D721Med (cell line): ENCODE measurements at places on chromosomes 11 and 22.
A peak's percentile ranks its signal among the peaks of the same experiment; 100 is the strongest.

DNA sequence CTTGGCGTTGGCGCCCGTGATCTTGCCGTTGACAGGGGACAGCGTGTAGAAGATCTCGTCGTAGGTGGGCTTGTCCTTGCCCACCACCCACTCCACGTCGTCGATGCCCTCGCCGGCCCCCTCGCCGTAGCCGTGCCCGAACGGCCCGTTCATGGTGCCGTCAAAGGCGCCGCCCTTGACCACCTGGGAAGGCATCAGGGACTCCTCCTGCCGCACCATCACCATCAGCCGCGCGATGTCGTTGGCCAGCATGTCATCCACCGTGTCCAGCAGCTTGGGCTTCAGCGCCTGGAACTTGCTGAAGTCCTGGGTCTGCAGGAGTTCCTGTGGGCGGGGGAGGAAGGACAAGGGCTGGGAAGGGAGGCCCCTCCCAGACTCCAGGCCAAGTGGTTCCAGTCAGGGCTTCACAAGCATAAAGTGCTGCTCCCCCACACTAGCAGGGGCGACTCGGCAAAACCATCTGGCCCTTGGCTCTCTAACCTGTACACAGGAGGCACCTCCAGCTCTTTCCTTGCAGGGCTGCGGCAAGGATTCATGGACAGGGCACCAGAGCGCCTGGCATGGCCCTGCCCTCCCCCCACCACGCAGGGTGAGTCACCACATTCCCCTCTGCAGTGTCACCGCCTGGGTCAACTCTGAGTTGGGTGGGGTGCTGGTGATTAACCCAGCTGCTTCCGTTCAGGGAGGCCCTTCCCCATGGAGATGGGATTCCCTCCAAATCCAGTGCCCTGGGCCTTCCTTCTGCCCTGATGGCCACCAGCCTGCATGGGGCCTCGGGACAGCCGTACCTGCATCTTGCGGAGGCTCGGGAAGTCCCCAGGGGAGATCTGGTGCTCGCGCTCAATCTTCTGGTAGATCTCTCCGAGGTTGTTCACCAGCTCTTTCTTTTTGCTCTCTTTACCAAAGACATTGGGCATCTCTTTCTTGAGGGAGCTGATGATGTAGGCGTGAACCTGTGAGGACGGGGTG lies 10.4 kb upstream of the CDC42BPG start:
- no peak for DNase-seq

DNA sequence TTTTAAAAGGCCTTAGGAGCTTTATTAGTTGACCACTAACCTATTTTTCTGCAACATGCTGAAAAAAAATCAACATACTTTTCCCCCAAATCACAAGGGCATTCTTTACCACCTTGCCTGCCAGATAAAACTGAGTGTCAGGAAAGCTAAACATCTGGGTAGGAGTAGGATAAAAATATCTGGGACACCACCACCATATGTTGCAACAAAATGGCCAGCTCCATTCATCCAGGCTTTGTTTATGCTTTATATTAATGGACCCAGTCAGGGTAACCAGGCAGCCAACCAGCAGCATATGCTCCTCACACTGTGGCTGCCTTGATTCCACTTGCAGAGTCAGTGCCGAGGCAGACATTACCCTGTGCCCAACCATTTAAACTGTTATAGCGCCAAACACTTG lies 1024.5 kb downstream of the LRRC4C start:
- DNase-seq = no peak

GRCh38 chr11:130025371-130025770 lies 22.7 kb upstream of the PRDM10 start:
- no peak for DNase-seq

GRCh38 chr11:42249956-42250355 lies 790.5 kb upstream of the LRRC4C start:
- DNase-seq = no peak

- peak; percentile 49 for DNase-seq
These were observed 41.4 kb upstream of the TTLL12 start for GRCh38 chr22:43228330-43228729.

DNA sequence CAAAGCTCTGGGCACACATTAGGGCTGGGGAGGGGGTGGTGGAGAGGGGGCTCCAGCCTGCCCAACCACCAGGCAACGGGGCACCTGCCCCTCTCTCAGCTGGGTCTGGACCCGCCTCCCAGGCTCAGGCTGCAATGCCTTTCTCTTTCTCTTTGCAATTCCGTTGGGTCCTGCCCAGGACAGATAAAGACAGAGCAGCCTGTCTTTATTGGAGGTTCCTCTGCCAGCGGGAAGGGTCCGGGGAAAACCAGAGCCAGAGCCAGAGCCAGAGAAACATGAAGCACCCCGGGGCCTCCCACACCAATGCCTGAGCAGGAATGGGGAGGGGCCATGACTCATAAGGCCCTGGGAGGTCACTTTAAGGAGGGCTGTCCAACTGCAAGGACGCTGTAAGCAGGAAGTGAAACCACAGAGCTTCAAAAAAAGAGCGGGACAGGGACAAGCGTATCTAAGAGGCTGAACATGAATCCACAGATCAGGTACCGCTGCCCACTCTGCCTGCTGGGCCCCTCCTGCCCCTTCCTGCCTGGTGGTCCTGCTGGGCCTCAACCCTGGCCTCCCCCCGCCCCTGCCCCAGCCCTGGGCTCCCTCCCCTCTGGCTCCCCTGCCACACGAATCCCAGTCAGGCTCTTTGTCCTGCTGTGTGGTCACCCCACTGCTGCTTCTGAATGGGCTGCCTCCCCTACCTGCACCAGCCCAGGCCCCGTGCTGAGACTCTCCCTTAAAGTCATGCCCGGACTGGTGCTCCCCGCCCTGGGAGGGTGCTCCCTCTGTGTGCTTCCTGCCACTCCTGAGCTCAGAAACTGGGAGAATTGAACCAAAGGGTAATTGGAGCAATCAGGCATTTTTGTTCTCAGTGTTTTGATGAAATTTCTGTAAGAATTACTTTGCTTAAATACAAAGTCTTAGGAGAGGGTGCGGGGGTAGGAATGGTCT lies at the start of gene APOBEC3B:
APOBEC3B (plus strand) TSS at position 356 of the 936 bp plus-strand sequence; CDS start at position 463, 107 bp downstream.
- DNase-seq = no peak

DNA sequence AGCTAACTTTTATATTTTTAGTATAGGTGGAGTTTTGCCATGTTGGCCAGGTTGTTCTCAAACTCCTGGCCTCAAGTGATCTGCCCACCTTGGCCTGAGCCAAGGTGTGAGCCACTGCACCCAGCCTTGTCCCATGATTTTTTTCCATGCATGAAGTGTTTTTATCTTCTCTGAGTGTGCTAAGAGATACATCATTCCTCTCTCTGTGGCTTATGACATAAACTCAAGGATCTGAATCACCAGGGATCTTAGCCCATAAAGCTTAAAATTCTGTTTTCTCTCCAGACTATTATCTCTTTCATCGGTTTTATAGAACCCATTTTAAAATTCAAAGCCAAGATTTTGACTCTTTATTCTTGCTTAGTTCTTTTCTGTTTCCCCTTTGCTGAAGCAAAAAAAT lies 48.4 kb upstream of the C11orf58 start:
- DNase-seq = no peak

GRCh38 chr11:57647960-57648800 lies 1.5 kb downstream of the YPEL4 start:
- no peak for DNase-seq

DNA sequence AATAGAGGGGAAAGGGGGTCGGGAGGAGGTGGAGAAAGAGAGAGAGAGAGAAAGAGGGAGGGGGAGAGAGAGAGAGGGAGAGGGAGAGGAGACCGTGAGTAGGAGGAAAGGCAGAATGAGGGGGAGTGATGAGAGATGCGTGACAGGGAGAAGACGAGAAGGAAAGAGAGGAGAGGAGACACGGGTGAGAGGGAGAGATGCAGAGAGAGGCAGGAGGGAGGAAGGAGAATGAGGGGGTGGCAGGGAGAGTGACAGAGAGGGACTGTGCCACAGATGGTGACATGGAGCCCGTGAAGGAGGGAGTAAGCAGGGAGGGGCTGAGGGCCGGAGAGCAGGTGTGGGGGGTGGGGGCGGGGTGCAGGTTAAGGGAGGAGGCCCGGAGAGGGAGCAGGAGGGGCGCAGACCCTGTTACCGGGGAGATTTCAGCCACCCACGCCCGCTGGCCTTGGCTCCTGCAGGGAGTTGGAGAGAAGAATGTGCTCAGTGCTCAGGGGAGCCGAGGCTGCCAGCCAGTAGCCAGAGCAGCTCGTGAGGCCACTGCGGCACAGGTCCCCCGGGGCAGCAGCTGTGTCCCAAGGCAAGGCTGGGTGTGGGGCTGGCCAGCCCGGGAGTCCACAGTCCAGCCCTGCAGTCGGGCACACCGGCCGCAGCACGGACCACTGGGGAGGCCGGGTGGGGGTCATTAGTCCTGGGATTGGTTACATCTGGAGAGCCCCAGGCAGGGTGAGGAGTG lies at the start of gene SSTR3:
SSTR3 (minus strand) TSS at position 304 of the 733 bp plus-strand sequence. CDS start 4,674 bp downstream, outside the sequence.
- no peak for DNase-seq

GRCh38 chr22:24805790-24806662 lies at the start of gene SGSM1:
Gene SGSM1, plus strand, starts transcription at chr22:24806211. Its CDS starts 115 bp downstream, at chr22:24806326.
- peak; percentile 84 for DNase-seq

- no peak for DNase-seq
These were observed 208.3 kb downstream of the NAV2 start for GRCh38 chr11:19920982-19921381.

- no peak for DNase-seq
These were observed 18.4 kb upstream of the CABP7 start for GRCh38 chr22:29701155-29701999.

GRCh38 chr22:32801537-32802236 lies at the start of gene TIMP3:
Gene TIMP3, plus strand, starts transcription at chr22:32801705. Its CDS starts 297 bp downstream, at chr22:32802002.
- peak; percentile 37 for DNase-seq

GRCh38 chr11:8008212-8008611 lies 21.1 kb downstream of the EIF3F start:
- DNase-seq = no peak

DNA sequence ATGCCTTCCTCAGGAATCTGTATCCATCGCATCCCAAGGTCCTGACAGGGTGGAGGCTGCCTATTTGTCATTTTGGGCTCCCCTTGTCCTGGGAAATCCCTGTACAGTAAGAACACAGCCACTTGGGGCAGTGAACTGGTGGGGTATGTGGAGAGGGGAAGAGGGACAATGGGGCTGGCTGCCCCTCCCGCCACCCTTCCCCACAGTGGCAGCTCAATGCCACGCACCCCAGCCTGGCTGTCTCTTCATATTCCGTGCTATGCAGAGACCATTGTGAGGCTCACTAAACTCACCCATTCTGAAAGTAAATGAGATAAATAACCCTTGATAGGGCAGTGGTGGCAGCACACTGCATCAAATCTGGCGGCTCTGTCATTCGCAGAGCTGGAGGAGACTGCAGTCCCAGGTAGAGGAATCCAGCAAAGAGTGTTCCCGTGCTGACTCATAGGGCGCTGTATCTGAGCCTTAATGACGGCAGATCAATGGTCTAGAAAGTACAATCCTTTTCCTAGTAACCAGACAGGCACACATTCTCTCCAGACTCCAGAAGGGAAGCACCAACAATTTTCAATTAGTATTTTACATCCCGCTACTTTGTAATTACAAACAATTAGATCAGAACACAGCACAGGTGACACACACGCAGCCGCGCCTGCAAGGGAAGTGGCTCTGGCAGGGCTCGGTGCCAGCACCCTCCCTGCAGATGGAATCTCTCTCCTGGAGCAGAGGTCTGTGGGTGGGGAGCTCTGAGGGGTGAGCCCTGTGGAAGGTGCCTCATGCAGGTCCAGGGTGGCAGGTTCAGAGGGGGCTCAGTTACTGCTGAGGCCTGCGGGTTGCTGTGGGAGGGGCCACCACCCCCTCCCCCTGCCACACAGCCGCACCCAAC lies 167.9 kb upstream of the B3GAT1 start:
- DNase-seq = no peak

DNA sequence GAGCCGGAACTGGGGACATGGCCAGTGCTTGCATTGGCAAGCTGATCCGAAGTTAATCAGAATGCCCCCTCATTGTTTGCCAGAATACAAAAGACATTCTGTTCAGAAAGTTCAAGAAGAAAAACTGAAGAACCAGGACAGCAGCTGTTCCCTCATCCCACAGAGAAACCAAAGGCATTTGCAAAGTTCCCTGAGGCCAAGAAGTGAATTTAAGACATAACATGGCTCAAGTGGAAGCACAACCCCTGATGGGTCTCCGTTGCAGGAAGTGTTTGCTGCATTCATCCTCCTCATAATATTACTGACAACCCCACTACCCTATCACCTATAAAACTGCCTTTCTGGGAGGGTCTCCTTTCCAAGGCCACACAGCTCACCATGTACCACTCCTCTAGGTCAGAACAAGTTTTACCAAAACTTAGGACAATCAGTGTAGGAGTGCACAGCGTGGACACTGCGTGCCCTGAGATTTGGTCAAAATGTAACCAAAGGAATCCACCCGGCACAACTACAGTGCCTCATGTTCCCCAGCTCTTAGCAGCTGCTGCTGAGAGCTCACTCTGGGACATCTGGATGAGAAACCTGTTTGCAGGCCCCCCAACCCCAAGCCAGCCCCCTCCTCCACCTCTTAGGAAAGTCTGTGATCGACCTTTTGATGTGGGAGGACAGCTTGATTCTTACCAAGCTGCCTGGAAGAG lies 101.6 kb upstream of the AKIP1 start:
- no peak for DNase-seq

- no peak for DNase-seq
These were observed 1.7 kb downstream of the PHF21A start for GRCh38 chr11:46119352-46120216.

GRCh38 chr11:12131943-12132789 lies 21.8 kb downstream of the MICAL2 start:
- no peak for DNase-seq

DNA sequence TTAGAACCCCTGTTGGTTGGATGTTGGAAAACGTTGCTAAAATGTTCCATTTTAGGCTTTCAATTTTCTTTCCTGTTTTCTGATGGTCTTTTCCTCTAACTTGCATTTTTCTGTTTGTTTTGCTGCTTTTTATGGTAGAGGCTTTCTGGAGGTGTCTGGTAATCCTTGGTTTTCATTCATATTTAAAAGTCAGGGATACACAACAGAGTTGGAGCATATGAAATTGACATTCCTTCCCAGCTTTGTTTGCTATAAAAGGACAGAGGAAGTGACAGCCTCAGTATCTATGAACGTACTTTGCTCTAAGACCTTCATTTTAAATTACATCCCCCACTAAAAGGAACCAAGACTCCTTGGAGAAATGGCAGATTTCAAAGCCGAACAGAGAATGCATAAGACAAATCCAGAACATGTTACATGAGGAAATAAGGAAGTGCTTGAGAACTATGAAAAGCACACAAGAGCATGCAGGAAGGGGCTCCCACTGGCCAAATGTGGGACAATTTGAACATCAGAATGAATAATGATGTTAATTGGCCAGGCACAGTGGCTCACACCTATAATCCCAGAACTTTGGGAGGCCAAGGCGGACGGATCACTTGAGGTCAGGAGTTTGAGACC lies 56.7 kb downstream of the PPP6R3 start:
- no peak for DNase-seq

DNA sequence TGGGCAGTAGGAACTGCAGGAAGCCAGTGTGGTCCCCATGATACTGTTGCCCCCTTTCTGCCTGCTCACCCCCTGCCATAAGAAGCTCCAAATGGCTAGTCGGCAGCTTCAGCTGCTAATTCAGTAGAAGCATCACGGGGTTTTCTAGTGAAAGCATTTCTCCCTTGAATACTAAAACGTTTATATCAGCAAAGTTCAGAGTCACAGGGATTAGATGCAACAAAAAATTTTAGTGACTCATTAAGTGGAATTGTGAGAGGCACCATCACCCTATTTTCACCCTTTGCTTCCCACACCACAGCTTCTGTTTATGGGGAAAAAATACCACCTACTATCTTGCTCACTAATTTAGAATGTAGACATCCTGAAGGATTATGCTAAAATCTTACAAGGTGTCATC lies 25.2 kb downstream of the RAB39A start:
- DNase-seq = no peak
